Occipital lobe (tissue), 3 donors: ENCODE measurements at places on chromosomes 7 and 10.

DNA sequence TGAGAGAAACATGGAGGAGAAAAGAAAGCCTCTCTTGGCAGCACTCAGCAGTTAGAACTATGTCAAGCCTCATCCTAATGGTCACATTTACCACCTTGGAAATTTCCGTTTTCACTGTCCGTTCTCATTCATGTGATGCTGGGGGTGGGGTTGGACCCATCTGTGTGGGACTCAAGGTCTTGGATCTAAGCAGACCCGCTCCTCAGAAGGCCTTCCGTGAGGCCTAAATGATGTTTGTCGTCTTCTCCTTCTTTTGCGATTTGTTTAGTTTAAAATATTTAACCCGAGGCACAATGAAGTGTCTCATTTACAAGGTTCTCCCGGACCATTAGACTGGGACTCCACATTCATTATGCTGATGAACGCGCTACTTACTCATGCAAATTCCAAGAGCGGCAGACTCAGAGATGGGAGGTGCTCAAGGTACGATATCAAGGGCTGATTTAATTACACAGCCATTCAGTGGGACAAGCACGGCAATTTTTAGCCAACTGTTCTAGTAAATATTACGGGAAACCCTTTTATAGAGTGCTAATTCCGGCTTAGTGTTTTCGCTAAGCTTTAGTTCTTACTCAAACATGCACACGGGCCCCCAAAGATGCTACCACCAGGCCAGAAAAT lies 109.1 kb upstream of the EFCAB10 start:
- DNase-seq = no peak

DNA sequence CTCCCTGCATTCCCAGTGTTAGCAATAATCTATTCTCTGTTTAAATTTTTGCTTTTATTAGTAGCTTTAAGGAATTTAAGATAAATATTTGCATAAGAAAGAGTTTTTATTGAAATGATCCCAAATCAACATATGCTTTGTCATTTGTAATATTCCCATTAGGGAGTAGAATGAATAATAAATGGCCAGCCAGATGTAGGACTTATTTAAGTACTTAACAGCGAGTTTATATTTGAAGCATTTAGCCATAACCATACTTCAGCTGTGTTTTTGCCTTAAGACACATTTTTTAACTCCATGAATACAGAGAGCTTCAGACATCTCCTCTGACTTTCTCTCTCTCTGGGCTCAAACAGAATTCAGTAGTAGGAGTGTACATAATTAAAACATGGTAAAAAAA lies 103.6 kb downstream of the HGF start:
- DNase-seq = no peak

DNA sequence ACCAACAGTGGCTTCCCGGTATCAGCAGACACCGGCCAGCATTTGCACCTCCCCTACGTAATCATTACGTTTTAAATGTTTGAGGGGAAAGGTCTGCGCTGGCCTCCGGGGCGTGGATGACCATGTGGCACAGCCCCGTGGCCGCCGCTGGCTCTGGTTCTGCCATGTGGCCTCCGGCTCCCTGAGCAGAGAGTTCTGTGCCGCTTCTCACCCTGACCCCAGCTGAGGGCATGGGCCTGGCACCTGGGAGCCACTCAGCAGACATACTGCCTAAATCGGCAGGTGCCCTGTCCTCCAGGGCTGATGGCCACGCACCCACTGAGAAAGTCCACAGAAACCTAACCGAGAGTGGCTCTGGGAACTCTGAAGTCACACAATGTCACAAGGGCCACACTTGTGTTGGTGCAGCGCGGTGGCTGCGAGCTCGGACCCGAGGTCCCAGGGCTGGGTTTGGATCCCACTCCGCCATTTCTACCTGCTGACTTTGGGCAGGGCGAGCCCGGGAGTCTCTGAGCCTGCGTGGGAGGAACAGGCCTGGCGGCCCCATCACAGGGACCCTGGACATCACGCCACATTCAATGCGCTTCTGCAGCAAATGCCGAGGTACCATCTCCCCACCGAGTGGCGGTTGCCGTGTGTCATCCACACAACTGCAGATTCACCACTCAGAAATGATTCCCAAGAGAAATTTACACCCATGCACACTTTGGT lies 25.3 kb downstream of the CFAP46 start:
- DNase-seq = no peak

- no peak for DNase-seq
Observed at GRCh38 chr7:123824754-123825067, 20.3 kb upstream of the HYAL4 start.

- DNase-seq = no peak
Observed at GRCh38 chr7:106618480-106618879, 42.5 kb downstream of the CCDC71L start.

- peak; percentile 41 for DNase-seq
Observed at GRCh38 chr10:72259491-72260238, 14.1 kb upstream of the DDIT4 start.

DNA sequence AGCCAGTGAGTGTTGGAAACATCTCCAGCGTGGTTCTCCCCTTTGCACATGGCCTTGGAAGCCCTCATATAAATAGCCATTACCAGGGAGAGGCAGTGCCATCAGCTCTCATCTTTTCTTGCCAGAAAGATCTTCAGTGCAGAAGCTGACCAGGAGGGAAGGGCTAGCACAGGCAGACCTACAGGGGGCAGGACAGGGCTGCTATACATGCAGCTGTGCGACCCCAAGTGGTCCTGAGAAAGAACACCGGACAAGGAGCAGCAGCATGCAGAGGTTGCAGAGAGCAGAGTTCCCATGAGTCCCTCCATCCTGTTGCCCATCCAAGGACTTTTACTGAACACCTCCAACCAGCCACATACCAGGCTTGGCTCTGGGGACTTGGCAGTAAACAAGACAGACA lies 17.1 kb downstream of the GRID1 start:
- DNase-seq = no peak

DNA sequence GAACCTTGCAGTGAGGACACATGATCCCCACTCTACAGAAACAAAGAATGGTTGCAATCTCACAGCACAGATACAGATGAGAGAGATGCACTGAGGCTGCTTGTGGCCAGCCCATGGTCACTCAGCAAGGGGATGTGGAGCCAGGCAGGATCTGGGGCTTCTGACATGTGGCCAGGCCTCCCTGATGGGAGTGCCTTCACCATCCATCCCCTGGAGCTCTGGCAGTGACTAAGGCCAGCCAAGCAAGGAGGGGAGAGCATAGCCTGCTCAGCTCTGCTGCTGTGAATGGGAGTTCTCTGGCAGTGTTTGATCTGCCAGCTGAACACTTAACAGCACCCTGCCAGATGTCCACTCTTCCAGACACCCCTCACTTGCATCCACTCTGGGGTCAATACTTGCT lies 19.8 kb downstream of the C10orf71 start:
- no peak for DNase-seq

DNA sequence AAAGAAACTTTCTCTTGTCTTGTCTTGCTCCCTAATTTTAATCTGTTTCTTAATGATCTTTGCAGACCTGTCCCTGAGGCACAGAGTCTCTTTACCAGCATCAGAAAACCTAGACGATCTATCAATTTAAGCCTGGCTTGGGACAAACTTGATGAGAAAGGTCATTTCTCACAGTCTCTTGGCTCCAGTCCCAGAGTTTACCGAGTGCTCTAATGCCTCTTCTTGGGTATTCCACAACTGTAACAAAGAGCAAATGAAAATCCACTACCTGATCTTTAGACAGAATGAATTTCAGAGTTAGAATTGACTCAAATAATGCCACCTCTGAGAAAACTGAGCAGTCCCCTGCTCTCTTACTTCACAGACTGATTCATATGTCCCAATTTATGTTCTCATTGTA lies 106.4 kb upstream of the DNAJB12 start:
- no peak for DNase-seq

- no peak for DNase-seq
Observed at GRCh38 chr10:114779803-114780576, 41.6 kb upstream of the FHIP2A start.

DNA sequence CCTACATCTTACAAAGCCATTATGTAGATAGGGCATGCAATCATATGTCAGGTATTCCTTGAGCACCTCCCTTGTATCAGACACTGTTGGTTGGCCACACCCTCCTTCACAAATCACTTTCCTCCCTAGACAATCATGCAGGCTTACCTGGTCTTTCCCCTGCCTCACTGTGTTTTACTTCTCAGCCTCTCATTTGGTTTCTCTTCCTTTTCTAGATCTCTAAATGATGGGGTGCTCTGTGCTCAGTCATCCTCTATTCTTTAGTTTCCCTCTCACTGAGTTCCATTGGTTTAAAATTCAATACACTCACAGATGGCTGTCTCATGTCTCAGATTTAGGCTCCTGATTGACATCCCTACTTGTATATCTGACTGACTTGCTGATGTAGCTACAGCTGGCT lies 31.4 kb downstream of the ANK3 start:
- DNase-seq = no peak

DNA sequence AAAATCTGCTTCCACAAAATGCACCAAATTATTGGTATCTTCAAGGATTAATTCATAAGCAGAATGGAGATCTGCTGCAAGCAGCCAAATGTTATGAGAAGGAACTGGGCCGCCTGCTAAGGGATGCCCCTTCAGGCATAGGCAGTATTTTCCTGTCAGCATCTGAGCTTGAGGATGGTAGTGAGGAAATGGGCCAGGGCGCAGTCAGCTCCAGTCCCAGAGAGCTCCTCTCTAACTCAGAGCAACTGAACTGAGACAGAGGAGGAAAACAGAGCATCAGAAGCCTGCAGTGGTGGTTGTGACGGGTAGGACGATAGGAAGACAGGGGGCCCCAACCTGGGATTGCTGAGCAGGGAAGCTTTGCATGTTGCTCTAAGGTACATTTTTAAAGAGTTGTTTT lies 12.1 kb downstream of the IFIT3 start:
- no peak for DNase-seq

DNA sequence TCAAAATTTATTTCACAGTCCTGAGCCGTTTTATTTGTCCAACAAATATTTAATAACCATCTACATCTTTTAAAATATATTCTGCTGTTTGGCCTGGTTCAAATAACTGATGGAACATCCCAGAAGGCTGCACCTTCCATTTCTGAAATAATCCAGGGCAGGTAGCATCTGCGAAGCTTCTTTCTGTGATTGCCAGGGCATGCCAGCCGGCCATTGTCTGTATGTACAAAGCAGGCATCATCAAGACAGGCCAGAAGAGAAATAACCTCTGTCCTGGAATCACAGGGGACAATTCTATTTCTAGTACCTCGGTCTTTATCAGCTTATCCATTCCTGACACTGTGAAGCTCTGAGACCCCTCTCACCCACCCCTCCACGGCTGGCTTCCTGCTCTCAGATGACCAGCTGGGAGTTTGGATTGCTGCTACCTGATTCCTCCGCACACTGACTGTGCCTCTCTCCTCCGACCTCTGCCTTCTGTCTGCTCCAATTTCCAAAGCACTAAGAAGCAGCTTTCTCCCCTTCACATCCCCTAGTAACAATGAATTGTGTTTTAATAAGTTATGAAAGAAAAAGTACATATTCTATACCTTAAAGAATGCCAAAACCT lies 8.0 kb downstream of the DGKI start:
- no peak for DNase-seq

- no peak for DNase-seq
Observed at GRCh38 chr7:100208911-100209408, 10.8 kb upstream of the PVRIG start.

- DNase-seq = no peak
Observed at GRCh38 chr10:101580486-101581399, 7.3 kb downstream of the POLL start.

DNA sequence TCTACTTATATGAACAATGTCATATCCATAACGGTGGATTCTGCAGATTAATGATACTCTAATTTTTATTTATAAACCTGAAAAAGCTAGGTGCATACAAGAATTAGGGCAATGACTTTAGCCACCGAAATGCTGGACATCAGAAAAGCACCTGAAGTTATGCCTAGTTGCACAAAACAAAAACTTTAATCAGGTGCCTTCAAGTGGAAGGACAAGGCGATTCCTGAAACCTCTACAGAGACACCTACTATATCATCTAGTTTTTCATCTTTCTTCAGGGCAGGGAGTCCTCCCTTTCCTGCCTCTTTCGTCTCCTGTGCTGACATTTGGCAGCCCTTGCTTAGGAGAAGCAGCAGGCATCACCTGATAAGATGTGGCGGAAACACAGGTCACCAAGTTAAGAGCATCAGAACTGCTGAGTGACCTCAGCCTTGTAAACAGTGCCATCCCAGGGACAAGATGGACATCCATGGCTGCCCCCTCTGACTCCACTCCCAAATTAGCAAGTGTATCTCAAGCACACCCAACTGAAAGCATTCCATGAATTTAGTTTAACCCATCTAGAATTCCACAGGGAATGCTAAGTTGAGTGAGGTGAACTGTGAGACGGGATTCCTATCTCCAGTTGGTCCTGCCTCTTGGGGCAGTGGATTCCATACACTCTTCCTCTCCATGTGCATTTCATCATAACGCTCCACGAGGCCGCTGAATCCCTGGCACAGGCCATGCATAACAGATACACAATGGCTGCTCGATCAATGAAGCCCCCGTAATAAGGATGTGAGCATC lies 5.8 kb downstream of the ITPRIP start:
- DNase-seq = no peak

- no peak for DNase-seq
Observed at GRCh38 chr7:105205592-105206237, 183.0 kb downstream of the SRPK2 start.
